Placental pericyte (primary cell): ENCODE measurements at places on chromosomes 3 and 15. TPM values are rescaled to one million over a fixed set of nuclear protein-coding genes. Genes with fewer than 3 reads are reported as not detected.

CFAP20DC gene
- 2.0 and 3.6 TPM in 2 replicates for total RNA-seq

TRPM1 gene
- total RNA-seq: not detected in 2 replicates

GUCA1C gene
- total RNA-seq: not detected in 2 replicates

HDGFL3 gene
- 32.2 and 39.2 TPM in 2 replicates for total RNA-seq

COLQ gene
- 0.29 and 0.66 TPM in 2 replicates for total RNA-seq

FURIN gene
- 72.0 and 142 TPM in 2 replicates for total RNA-seq

MKRN3 gene
- total RNA-seq: 3.9 and 5.2 TPM in 2 replicates

ITGA11 gene
- total RNA-seq: 57.8 and 129 TPM in 2 replicates
